ENCODE measurements at places on chromosomes 6 and 20.

GRCh38 chr6:4809999-4810918 is 34.1 kb downstream of the CDYL start:
- no peak for DNase-seq

DNA sequence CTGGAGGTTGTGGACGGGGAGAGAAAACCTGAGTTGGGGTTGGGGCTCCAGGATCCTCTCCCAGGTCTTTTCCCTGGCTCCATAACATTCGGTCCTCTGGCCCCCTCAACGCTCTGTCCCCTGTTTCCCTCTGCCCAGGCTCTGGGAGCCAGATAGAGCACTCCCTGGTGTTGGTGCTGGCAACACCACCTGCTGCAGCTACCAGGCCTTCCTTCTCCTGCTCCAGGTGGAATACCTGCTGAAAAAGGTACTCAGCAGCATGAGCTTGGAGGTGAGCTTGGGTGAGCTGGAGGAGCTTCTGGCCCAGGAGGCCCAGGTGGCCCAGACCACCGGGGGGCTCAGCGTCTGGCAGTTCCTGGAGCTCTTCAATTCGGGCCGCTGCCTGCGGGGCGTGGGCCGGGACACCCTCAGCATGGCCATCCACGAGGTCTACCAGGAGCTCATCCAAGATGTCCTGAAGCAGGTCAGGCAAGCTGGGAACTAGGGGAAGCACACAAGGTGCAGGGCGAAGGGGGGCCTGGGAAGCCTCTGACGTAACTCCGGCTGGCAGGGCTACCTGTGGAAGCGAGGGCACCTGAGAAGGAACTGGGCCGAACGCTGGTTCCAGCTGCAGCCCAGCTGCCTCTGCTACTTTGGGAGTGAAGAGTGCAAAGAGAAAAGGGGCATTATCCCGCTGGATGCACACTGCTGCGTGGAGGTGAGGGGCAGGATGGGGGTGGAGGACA is 14.6 kb downstream of the DEF6 start:
- no peak for DNase-seq

DNA sequence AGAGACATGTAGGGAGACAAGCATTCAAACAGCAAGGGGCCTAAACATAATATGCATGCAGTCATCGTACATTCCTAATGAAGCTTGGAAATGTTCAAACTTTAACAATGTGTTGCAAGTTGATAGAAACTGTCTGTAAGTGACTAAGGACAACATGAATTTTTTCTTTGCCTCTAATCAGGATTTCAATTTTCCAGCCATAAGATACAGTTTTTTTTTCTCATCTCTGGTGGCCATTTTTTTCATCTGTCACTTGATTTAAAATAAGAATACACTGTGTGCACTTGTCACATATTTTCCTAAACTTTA is 22.2 kb upstream of the MTRF1L start:
- no peak for DNase-seq

DNA sequence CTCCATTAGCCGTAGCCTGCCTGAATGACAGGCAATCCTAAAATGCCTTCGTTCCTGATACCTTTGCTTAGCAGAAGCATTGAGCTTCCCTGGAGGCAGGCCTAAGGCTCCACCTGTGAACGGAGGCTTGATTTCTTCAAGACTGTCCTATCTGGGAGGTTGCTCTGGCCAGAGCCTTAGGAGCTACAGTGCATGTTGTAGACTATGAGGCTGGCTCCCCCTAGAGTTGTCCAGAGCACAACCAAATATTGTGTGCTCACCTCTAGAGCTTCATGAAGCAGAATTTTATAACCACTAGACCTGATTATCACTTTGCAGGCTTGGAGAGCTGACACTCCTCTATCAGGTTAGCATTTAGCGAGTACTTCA is 217.8 kb downstream of the MAFB start:
- DNase-seq, result no peak

DNA sequence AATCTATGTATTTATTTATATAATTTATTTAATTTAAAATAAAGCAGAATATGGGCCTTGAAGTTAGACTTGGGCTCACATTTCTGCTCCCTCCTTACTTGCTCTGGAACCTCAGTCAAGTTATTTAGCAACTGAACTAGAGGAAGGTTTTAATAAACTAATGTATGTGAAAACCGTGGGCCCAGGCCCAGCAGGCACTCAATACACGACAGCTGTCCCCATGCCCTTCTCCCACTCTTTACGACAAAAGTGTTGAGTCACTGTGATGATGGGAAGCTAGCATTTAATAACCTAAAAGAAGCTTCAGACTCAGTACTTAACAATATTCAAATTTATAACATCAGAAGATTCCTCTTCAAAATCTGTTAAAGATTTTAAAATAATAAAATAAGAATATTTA is 46.7 kb downstream of the SERAC1 start:
- no peak for DNase-seq

DNA sequence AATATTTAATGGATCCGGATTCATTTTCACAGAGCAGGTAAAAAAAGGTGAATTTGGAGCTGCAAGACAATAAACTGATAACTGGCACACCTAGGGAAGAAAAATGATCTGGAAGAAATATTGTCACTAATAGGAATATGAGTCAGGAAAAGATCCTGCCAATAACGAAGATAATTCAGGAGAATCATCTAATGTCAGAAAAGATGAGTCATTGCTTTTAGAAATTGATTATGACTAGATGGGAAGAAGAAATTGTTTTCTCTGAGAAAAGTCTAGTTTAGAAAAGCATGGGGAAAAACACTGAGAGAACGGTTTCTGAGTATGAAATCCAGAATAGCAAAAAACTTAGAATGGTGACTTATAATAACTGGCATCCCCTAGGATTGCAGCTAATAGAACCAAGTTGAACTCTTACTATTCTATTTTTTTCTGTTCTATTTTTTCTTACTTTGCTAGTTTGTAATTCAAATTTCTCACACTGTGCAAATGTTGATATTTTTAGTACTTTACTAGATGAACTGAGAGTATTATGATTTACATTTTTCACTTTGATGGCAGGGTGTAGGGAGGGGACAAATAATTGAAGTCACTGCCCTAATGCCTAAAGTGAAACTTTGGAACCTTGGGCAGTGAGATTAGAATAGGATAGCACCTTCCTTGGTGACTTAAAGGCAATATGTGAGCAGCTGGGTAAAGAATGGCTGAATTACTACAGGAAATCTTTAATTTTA is 38.2 kb upstream of the SUPT3H start:
- DNase-seq, result no peak

DNA sequence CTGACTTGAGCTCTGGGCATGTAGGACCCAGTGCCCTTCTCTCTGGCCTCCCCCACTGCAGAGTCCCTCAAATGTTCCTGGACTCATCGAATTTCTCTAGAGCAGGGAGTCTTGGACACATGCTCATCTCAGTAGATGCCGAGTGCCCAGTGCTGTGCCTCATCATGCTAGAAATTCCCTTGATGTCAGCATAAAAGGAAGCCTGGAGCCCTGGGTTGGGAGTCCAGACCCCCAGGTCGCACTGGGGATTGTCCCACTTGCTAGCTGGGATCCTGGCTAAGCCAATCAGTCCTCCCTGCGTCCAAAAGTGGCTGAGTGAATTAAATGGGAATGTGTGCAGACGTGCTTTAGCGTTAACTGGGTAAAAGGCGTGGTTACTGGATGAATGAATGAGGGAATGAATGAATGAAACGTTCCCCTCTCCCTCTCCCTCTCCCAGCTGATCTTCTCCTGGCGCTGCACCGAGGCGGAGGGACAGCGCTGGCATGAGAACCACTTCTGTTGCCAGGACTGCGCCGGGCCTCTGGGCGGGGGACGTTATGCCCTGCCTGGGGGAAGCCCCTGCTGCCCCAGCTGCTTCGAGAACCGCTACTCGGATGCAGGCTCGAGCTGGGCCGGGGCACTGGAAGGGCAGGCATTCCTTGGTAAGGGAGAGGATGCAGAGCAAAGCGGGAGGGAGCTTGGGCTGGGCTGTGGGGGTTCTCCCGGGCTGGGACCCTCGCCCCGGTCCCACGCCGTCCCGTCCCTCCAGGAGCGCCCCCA is 1.6 kb upstream of the TOMM6 start:
- DNase-seq, result no peak

GRCh38 chr20:57459278-57459677 is 65.7 kb downstream of the CTCFL start:
- DNase-seq, result no peak

DNA sequence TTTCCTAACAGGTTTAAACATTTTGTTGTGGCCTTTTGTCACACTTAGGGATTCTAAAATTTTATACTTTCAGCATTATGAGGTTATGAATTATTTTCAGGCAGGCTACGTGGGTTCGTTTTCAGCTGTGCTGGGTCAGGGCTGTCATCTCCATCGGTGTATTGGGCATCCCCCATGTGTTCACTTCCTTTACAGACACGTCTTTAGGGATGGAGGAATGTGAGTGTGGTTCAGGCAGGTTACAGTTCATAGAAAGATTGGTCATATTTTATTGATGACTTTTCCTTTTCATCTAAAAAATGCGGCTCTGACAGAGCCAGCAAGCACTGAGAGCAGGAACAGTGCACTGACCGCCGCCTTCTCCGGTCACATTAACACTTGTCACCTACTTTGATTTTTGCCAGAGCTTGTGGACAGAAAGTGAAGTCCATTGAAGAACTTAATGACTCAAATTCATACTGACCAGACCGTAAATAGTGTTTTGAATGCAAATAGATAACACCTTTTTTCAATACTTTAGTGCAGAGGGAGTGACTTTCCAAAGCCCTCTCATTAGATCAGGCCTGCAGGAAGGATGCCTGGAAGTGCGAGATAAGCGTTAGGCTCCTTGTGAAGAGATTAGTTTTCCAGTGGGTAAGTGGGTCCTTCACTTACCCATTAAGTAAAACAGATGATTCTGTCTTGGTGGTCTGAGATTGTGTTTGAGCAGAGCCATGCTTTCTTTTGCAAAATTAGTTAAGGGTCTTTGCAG is 113.1 kb downstream of the TIAM2 start:
- no peak for DNase-seq

DNA sequence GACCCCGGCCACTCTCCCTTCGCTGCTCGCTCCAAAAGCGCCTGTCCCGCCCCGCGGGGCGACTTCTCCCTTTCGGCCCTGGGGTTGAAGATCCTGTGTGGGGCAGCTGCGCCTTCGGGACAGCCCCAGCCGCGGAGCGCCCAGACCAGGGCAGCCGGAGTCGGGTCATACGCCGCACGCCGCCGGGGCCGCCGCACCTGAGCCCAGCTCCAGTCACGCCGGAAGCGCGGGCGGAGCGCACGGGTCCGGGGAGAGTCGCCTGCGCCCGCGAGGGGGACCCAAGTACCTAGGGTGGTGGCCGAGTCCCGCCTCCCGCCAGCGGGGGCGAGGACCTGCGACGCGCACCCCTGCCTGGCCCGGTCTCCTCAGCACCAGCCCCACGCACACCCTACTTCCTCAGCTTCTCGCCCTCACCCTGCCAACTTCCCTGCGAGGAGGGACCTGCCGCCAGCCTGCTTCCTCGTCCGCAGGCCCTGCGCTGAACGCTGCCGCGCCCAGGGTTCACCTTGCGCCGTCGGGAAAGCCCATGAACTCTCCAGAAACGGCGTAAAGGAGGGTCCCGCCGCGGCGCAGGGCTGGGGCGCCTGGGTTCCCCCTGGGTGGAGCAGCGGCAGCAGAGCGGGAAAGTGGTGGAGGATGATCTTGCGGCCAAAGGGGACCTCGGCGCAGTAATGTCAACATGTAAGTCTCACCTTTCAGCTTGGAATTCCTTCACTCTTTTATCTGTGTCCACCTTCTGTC is at the start of gene ADGRG6:
TSS of gene ADGRG6 (plus strand) at position 357 of the 741 bp plus-strand sequence. CDS start at position 680, 323 bp downstream.
- no peak for DNase-seq

DNA sequence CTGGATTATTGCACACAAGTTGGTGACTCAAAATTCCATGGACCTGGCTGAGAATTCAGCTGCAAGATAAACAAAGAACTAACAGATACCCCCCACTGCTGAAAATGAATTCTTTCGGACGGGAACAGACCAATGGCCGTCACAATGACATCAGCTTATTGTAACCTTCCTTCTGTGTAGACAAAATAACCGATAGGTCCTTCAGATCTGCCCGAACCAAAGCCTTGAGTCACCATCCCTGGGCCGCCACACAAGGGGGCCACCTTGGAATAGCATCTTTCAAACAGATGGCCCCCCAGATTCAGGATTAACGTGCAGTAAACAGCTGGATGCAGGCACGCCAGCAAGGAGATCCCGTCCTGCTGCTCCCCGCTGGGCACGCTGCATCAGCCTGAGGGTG is 214.0 kb upstream of the EXOC2 start:
- no peak for DNase-seq

GRCh38 chr6:133961831-133962230 is 8.8 kb downstream of the TBPL1 start:
- no peak for DNase-seq

DNA sequence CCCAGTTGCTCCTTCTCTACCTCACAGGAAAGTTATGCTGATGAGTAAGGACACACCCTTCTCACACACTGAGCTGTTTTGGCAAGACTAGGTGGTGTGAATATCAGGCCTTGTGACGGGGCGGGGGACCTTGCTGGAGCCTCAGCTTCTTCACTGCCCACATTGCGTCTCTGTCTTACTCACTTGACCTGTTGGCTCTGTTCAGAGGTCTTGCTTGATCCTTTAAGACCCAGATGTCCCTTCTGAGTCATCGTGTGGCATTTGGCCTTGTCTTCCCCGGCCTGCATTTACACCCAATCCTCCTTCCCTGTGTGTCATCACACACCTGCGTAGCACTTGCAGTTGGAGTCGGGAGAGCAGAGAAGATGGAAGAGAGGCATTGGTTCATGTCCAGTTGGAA is 8.3 kb upstream of the PRND start:
- DNase-seq, result no peak

GRCh38 chr6:75830959-75831885 is 82.2 kb downstream of the MYO6 start:
- DNase-seq, result peak; percentile 51

DNA sequence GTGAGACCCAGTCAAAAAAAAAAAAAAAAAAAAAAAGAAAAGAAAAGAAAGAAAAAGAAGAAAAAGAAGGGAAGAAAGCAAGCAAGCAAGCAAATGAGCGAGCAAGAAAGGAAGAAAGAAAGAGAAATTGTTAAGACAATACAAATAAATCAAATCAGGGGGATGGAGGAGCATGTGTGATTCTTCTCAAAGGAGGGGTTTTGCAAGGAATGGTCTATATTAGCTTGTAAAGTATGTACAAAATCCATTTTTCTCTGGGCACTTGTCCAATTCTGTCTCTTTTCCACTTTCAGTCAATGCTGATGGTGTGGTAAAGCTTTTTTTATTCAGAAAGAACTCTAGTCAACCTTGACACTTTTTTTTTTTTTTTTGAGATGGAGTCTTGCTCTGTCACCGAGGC is 133.7 kb upstream of the TNFAIP3 start:
- DNase-seq, result no peak
